ENCODE measurements at places on chromosomes 2 and 18. TPM values are rescaled to one million over a fixed set of nuclear protein-coding genes. Genes with fewer than 3 reads are reported as not detected.

DNA sequence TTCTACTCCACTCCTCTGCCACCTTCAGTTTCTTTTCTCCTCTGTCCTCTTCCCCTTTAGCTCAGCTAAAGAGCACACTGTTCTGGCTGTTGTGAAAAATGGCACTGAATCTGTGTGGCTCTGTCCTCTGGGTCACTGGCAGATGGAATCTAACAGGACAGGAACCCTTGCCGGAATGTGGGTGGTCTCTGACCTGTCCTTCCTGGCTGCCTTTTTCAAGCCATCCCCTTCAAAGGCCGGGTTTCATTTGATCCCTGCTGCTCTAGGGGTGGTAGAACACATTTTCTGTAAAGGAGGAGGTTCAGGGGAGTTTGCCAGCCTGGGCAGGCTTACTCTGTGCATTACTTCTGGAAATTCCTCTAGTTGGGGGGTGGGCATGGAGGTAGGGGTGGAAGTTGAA lies 29.9 kb downstream of the MTCL1 start:
- no peak for DNase-seq

GRCh38 chr2:202406445-202406978 lies 30.4 kb downstream of the BMPR2 start:
- no peak for DNase-seq

GRCh38 chr18:3226048-3226447 lies 6.3 kb upstream of the MYOM1 start:
- DNase-seq: no peak

GRCh38 chr18:21490748-21491147 lies 109.8 kb downstream of the ESCO1 start:
- DNase-seq: no peak

DNA sequence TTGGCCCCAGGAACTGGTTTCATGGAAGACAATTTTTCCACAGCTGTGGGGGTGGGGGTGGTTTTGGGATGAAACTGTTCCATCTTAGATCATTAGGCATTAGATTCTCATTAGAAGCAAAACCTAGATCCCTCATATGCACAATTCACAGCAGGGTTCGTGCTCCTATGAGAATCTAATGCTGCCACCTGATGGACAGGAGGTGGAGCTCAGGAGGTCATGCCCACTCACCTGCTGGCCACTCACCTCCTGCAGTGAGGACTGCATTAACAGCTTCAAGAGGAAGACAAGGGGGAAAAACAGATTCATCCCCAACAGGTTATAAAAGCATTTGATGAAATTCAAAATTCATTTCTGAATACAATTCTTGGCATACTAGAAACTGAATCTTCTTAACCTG lies 38.5 kb downstream of the THAP4 start:
- no peak for DNase-seq

DNA sequence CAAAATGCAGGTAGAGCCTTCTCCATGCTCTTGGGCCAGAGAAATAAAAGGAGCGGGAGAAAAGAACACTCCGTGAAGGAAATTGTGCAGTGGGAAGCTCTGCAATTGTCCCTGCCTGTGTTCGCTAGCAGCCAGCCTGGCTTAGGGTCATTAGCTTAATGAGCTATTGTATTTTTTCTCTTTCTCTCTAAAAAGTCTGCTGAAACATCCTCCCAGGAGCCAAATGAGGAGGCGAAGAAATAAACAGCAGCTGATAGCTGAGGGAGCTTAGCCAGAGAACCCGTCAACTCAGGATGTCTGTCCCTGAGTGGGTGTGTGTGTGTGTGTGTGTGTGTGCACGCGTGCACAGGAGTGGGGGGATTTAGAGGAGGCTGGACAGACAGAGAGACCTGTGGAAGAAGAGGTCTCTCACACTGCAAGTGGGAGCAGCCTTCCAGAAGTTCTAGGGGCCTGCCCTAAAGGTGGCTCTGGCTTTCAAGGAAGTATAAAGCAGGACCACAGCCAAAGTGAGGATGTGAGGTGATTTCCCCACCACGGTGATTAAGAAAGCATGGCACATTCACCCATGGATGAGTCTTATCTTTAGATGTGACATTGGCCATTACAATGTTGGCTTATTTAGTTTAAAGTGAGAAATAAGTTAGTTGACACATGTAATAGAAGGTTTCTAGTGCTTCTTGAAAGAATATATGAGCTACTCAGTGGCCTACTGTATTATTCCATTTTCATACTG lies 690.4 kb downstream of the RNF144A start:
- DNase-seq: no peak

DNA sequence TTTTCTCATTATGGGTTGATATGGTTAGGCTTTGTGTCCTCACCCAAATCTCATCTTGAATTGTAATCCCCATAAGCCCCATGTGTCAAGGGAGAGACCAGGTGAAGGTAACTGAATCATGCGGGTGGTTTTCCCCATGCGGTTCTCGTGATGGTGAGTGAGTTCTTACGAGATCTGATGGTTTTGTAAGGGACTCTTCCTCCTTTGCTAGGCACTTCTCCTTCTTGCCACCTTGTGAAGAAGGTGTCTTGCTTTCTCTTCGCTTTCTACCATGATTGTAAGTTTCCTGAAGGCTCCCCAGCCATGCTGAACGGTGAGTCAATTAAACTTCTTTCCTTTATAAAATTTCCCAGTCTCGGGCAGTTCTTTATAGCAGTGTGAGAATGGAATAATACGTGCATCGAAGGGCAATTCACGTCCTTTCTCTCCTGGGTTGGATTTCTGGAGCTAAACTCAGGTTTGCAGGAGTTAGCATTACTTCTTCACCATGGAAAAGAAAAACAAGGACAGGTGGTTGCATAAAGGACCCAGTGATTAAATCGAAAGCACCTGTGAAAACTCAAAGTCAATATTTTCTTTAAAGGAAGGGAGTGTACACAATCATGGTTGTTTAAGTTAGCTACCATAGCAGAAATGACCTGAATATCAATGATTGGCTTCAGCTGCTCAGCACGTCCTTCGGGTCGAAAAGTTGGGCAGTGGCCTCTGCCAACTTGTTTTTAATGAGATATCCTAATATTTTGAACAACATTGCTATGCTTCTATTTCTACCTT lies 54.1 kb downstream of the CDC42EP3 start:
- no peak for DNase-seq

- no peak for DNase-seq
Measured at GRCh38 chr2:199727306-199727705, 123.7 kb downstream of the FTCDNL1 start.

GRCh38 chr2:140256080-140256479 lies 1475.9 kb upstream of the NXPH2 start:
- no peak for DNase-seq

DNA sequence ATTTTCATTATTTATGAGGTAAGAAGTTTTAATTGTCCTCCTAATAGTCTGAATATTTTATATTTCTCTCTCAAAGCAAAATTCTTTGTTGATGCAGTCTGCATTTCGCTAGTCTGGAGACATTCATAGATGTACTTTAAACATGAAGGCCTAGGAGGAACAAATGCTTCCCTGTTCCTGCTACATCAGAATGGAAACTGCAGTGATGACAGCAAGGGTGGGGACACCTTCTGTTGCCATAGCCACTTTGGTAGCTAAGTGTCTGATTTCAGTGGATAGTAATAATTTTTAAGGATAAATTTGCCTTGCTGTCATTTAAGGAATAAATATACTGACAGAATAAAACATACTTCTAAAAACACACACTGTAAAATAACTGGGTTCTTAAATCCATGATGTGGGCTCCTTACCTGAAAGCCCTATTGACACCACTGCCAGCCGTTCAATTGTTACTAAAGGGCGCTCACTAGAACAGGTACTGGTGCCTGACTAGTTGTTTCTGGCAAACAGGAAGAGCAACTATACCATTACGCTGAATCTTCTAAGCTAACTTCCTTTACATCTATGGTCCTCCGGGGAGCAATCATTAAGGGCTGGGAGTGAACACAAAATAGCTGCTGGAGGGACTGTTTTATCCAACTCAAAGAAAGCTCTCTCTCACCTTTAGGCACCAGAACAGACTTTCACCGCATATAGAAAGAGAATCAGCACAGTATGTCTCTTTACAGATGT lies 88.2 kb downstream of the TMEM131 start:
- no peak for DNase-seq

DNA sequence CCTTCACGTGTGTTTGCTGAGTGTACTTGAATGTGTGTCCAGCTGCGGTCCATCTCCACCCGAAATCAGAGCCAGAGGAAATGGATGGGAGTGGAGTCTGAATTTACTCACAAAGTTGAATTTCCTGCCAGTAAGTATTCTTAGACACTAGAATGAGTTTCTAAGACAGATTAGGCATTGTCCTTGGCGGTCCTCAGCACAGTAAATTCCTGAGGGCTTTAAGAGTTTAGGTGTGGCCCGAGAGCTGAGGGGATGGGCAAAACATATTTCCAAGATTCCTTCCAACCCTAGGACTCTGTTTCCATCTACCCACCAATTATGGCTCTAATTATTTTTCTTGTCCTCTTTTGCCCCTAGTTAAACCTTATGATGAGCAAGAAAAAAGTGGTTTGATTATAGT lies 90.3 kb upstream of the PHLPP1 start:
- no peak for DNase-seq

The CD8B2 gene
- not detected for total RNA-seq

- no peak for DNase-seq
Measured at GRCh38 chr18:26416652-26417150, 131.7 kb downstream of the KCTD1 start.

- DNase-seq: no peak
Measured at GRCh38 chr2:186130748-186131641, 355.1 kb upstream of the ZC3H15 start.

GRCh38 chr2:88218981-88219380 lies 48.8 kb downstream of the THNSL2 start:
- DNase-seq: no peak

GRCh38 chr2:109558076-109558882 lies 55.5 kb downstream of the SEPTIN10 start:
- DNase-seq: peak; percentile 69

DNA sequence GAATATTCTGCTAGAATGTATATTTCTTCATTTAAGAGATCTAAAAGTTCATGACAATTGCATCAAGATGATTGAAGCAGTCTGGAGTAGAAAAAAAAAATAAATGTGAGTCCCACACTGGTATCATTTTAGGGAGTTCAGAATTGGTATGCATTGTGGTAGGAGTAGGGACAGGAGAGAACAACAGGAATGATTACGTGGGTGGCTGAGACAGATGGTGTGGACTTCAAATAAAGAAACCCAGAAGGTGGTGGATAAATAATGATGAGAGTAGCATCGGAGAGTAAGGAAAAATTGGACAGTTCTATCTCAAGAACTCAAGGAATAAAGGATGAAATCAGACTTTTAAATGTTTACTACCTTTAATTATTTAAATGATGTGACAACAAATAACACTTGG lies 289.6 kb downstream of the GALNT13 start:
- DNase-seq: no peak

GRCh38 chr2:206716623-206717022 lies 1.6 kb downstream of the DYTN start:
- no peak for DNase-seq

- no peak for DNase-seq
Measured at GRCh38 chr18:75467281-75467795, 39.8 kb upstream of the SMIM21 start.

All from ascending aorta (tissue), 2 donors.